ENCODE measurements at places on chromosomes 3 and 15.
A peak's percentile ranks its signal among the peaks of the same experiment; 100 is the strongest.

- peak; percentile 97 for DNase-seq
These were observed 103.4 kb upstream of the HACD2 start for GRCh38 chr3:123688241-123688747.

DNA sequence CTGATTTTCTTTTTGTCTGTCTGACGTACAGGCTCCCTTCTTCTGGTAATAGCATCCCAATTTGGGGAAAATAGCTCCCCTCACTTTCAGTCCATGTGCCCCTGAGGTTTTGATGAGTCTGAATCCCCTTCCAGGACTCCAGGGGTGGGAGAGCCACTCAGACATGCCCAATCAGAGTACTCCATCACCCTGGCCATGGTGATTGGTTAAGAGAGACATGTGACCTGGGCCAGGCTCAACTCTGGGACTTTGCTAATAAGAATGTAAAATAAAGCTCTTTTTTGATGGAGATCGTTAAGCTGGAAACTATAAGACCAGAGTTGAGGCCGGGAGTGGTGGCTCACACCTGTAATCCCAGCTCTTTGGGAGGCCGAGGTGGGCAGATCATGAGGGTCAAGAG is 9.2 kb upstream of the MEF2A start:
- DNase-seq = no peak

DNA sequence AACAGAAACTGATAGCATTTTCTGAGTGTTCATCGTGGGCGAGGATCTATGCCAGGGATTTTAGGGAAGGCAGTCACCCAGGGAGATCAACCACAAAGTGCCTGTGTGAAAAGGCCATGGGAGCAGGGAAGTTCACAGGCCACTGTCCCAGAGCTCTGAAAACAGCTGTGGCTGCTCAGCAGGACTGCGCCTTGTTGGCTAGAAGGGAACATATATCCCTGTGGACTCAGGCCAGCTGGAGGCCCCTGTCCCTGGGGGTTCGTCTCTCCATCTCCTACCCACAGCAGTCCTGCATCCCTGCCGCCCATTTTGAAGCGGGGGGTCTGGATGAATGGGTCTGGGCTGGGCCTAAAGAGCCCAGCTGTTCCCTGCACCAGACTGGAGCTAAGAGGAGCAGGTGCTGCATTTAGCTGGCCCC is 27.8 kb downstream of the PPCDC start:
- DNase-seq = no peak

- DNase-seq = no peak
These were observed 669.8 kb upstream of the ARPP21 start for GRCh38 chr3:34969513-34969912.

- DNase-seq = no peak
These were observed 21.0 kb downstream of the MBNL1 start for GRCh38 chr3:152289708-152290107.

- DNase-seq = peak; percentile 64
These were observed 139.0 kb downstream of the FAM43A start for GRCh38 chr3:194824701-194825111.

GRCh38 chr3:174863488-174863887 is 4.4 kb downstream of the NAALADL2 start:
- no peak for DNase-seq

GRCh38 chr15:23472678-23473077 is 25.6 kb upstream of the GOLGA6L2 start:
- DNase-seq = peak; percentile 11

DNA sequence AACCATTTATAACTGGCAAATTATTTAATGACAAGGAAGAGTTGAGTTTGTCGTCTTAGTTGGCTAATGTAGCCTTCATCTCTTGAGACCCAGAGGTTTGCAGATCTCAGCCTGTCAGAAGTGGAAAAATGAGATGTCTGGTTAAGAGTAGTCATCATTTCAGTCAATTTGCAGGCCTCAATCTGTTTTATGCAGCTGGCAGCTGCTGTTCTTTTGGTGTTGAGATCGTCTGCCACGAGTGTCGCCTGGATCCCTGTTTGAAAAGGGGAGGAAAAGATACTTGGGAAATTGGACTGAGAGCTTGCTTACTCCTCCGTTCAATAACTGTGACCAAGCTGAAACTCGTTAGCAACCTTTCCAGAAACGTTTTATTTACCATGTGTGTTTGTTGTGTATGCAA is 2.3 kb downstream of the PHLDB2 start:
- DNase-seq = no peak

DNA sequence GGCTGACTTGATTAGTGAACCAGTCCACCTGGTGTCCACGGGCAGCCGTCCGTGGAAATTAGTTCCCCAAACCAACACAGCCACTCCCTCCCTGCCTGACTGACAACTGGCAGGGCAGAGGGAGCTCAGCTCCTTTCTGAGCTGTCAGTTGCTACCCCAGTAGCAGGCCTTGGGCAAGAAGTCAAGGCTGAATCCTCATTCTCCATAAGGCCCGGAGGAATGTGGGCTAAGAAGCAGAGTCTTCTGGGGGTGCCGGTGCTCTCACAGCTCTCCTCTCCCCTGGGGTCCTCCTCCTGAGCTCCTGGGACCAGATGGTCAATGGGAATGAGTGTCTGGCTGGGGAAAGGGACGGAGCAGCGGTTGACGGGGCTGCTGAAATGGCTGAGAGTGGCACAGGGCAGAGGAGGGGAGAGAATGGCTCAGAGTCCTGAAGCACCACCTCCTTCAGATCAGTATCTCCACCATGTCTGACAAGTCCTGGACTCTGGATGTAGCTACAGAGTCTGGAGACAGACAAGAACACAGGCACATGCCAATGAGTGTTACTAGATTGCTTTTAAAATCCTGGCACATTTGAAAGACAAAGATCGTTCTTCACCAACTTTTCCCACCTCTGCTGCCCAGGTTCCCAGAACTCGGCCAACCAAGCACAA is 16.9 kb downstream of the AMOTL2 start:
- peak; percentile 52 for DNase-seq

Measured in AG10803 (cell line).